Neural crest cell (in vitro differentiated cells): ENCODE measurements at places on chromosomes 5 and 9. TPM values are rescaled to one million over a fixed set of nuclear protein-coding genes. Genes with fewer than 3 reads are reported as not detected.

- no peak overlapping the region for H3K4me3 ChIP-seq
- peak overlapping the region; percentile 13 for H3K27ac ChIP-seq
- H3K4me1 ChIP-seq = peaks cover 4% of the 10 kb centered on the region
- H3K27me3 ChIP-seq = no peaks in the 10 kb centered on the region
- peaks cover 15% of the 10 kb centered on the region for H3K36me3 ChIP-seq
- no peak for DNase-seq
Observed at GRCh38 chr5:148372893-148373292, 10.9 kb upstream of the FBXO38 start.

DNA sequence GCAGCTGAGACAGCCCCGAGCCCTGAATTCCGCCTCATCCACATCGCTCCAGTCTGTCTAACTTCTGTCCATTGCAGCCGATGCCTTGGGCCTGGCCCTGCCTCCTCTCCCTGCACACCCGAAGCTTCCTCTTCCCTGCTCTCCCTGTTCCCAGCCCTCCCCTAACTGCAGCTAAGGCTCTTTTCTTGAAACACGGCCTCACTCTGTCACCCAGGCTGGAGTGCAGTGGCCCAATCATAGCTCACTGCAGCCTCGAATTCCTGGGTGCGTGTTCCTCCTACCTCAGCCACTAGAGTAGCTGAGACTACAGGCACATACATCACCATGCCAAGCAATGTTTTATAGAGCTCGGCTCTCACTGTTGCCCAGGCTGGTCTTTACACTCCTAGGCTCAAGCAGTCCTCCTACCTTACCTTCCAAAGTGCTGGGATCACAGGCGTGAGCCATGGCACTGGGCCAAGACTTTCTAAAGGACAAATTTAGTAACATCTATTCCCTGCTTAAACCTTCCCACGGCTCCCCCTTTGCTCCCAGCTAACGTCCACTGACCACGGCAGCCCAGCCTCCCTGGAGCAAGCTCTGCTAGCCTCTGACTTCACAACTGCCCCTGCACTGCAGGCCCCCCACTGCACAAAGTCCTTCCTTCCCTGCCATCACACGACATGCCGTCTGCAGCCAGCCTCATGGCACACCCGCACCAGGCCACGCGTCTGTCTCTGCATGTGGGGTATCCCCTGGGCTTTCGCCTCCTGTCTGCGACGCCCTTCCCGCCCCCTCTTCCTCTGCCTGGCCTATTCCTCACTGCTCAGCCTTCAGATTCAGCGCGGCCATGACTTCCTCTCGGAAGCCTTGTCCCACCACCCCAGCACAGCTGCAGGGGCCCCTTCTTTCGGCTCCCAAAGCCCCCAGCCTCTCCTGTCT, 28.6 kb downstream of the LAMC3 start:
- H3K27ac ChIP-seq = no peak overlapping the region
- no peak overlapping the region for H3K4me3 ChIP-seq
- peaks cover 4% of the 10 kb centered on the region for H3K4me1 ChIP-seq
- DNase-seq = no peak
- H3K36me3 ChIP-seq = no peaks in the 10 kb centered on the region
- peaks cover 3% of the 10 kb centered on the region for H3K27me3 ChIP-seq

DNA sequence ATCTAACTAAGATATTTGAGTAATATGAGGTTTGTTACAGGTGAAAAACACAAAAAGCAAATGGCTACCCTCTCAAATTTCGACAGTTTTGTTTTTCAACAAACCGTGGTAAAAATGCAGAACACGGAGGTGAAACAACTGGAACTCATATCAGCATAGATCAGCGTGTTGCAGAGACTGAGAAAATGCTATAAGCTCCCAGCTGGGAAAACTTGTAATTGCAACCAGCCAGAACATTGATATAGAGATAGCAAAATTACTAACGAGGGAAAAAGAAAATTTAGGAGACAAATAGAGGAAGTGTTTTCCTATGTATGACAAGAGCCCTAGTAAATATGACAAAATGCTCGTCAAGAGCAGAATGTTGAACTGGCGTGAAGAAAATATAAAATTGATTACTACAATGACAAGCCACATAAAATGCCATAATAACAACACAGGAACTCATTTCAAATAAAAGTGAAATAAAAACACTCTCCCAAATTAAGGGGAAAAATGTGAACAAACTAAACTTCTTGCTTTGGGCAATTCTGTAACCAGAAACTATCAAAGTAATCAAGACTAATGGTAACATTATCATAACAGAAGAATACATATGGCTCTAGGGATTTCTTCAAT, 1989.8 kb downstream of the EFNA5 start:
- no peaks in the 10 kb centered on the region for H3K36me3 ChIP-seq
- no peaks in the 10 kb centered on the region for H3K4me1 ChIP-seq
- no peak overlapping the region for H3K4me3 ChIP-seq

DNA sequence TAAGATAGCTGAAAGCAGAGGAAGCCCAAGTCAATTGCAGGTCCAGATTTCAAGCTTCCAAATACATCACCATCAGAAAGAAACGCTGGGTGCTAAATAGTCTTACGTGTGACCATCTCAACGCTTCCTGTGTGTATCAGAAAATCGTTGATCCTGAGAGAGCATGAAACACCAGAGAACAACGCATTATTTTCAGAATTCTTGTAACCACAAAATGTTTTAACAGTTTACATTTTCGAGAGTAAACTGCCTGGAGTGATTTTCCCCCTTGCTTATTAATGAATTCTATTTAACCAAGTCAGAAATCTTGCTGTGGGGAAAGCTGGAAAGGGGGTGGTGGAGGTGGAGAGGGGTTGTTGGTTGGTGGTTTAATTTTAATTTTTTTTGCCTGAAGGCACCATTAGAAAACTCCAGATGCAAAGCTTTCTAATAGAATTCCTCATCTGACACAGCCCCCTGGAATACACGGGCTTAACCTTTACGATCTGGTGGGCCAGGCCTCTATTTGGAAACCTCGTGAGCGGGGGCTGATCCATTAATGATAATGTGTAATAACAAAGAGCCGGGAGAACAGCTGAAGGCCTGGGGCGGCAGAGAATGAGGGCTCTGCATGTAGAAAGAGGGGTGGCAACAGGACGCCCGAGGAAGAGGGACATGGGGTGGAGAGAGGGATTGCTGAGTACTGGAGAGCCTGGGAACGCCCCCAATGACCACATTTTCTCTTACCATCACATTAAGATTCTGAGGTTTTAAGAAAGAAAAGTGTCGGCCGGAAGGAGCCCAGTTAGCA, 124.5 kb upstream of the NFIB start:
- H3K27me3 ChIP-seq = no peaks in the 10 kb centered on the region
- peaks cover 23% of the 10 kb centered on the region for H3K4me1 ChIP-seq
- H3K27ac ChIP-seq = no peak overlapping the region
- H3K36me3 ChIP-seq = no peaks in the 10 kb centered on the region
- DNase-seq = no peak

DNA sequence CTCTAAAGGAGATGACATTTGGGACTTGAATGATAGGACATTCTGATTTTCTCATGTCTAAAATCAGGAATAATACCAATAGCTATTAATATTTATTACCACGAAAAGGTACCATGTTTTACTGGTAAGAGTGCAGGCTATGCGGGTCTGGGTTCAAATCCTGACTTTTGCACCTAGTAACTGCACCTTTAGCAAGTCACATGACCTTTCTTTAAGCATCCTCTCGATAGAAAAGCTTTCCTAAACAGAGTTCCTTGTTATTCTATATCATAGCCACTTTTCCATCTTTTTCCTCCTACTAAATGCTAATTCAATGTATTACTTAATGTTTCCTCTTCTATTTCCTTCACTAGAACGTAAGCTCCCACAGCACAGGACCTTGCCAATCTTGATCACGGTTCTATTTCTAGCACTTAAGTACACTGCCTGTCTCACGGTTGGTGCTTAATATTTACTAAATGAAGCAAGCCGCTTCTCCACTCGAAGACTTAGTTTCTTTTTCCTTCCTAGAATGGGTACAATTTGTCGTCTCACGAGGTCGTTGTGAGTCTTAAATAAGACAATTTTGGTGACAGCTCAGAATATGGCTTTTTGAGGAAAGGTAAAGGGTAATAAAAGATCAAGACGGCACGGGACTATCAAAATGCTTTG, 816 bp downstream of the RBM18 start:
- no peak for DNase-seq
- peaks cover 50% of the 10 kb centered on the region for H3K4me1 ChIP-seq
- peak overlapping the region; percentile 99 for H3K27ac ChIP-seq
- H3K27me3 ChIP-seq = no peaks in the 10 kb centered on the region

GRCh38 chr5:62640446-62640845, 61.8 kb downstream of the LRRC70 start:
- no peak overlapping the region for H3K27ac ChIP-seq
- no peak overlapping the region for H3K4me3 ChIP-seq
- no peaks in the 10 kb centered on the region for H3K27me3 ChIP-seq
- H3K4me1 ChIP-seq = no peaks in the 10 kb centered on the region

GRCh38 chr9:89815061-89815902, 210.5 kb downstream of the GADD45G start:
- H3K27ac ChIP-seq = no peak overlapping the region
- no peak for DNase-seq
- H3K36me3 ChIP-seq = no peaks in the 10 kb centered on the region
- H3K27me3 ChIP-seq = peaks cover 12% of the 10 kb centered on the region
- H3K4me3 ChIP-seq = no peak overlapping the region

DNA sequence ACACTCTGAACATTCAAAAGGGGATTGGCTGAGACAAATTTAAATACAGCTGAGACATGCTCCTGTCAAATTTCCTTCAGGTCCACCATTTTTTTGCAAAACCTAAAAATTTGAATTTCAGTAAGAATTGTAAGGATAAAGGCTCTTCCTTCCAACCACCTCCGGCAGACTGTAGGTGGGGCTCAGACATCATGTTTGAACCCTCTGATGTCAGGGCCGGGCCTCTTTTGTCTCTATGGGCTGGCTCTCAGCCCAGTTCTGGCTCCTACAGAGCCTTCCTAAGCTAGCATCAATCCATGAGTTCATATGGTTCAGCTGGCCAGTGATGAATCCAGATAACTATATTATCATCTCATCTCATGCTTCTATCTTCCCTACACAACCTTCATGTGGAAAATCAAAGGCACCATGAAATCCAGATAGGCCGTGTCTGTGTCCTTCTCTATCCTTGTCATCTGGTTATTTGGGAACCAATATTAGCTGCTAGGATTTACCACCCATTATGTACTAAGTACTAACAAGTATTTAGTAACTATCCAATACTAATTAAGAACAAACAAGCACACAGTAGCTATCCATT, 44.2 kb downstream of the NIPSNAP3B start:
- no peak overlapping the region for H3K4me3 ChIP-seq
- H3K27ac ChIP-seq = no peak overlapping the region
- DNase-seq = no peak
- no peaks in the 10 kb centered on the region for H3K4me1 ChIP-seq
- no peaks in the 10 kb centered on the region for H3K36me3 ChIP-seq

GRCh38 chr9:36855448-36856315, 178.4 kb downstream of the PAX5 start:
- no peaks in the 10 kb centered on the region for H3K36me3 ChIP-seq
- H3K4me3 ChIP-seq = no peak overlapping the region
- no peak for DNase-seq
- peak overlapping the region; percentile 76 for H3K27ac ChIP-seq
- peaks cover 9% of the 10 kb centered on the region for H3K4me1 ChIP-seq

DNA sequence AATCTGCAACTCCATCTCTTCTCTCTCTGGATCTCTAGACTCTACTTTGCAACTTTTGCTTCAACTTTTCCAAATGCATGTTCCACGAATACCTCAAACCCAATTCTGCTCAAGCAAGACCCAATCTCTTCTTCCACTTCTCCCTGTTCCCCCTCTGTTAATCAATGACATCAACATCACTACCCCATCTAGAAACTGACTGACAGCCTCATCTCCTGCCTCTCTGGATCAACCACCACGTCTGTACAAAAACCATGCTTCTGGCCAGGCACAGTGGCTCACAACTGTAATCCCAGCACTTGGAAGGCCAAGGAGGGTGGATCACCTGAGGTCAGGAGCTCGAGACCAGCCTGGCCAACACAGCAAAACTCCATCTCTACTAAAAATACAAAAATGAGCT, 12.2 kb downstream of the GLDC start:
- no peak for DNase-seq
- H3K4me1 ChIP-seq = peaks cover 18% of the 10 kb centered on the region
- H3K36me3 ChIP-seq = peaks cover 5% of the 10 kb centered on the region
- no peaks in the 10 kb centered on the region for H3K27me3 ChIP-seq

DNA sequence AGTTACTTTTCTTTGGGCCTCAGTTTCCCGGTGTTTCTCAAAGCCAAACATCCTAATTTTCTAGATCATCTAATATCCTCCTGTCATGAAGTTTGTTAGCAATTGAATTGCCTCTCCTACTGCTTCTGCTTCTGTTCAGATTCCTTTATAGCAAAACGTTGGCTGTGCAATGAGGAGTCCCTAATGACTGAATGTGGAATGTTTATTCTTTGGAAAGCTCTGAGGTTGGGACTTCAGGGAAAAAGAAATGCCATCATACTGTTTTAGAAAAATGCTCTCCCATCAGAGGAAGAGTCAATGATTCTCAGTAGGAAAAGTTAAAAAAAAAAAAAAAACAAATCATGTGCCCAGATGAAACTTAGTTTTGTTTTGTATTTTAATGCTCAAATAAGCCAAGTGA, 268.7 kb upstream of the PAPPA start:
- no peak for DNase-seq
- H3K27ac ChIP-seq = no peak overlapping the region
- H3K4me3 ChIP-seq = no peak overlapping the region
- H3K36me3 ChIP-seq = no peaks in the 10 kb centered on the region
- no peaks in the 10 kb centered on the region for H3K27me3 ChIP-seq

- H3K27ac ChIP-seq = no peak overlapping the region
- H3K27me3 ChIP-seq = no peaks in the 10 kb centered on the region
- no peaks in the 10 kb centered on the region for H3K36me3 ChIP-seq
Observed at GRCh38 chr5:144335561-144335960, 164.9 kb downstream of the KCTD16 start.

DNA sequence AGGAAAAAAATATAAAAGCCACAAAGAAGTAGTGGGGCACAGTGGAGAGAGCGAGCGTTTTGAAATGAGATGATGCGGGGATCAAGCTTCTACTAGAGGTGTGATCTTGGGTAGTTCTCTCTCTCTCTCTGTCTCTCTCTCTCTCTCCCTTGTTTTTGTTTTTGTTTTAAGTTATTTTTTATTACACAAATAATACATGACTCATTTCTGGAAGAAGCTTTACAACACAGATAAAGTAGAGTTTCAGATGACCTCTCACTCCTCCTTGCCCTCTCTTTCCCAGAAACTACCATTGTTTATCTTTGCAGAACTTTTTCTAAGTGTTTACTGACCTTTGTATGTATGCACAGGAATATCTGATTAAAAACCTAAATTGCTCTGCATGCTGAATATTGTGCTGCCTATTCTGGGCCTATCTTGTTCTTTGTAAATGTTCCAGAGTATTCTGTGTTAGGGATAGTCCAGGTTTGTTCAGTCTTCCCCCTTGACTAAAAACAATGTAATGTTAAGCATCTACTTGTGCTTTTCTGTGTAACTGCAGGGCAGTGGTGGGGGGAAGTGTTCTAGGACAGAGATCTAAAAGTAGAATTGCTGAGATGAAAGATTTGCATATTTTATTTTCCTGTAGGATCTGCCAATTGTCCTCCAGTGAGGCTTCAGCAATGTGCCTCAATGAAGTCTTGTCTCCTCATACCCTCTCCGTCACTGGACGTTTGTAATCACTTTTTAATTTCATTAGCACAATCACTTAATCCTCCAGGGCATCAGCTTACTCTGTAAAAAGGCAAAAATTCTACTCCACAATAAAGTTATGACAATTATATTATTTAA, 52.0 kb downstream of the FYB1 start:
- no peaks in the 10 kb centered on the region for H3K36me3 ChIP-seq
- H3K27me3 ChIP-seq = no peaks in the 10 kb centered on the region
- no peak overlapping the region for H3K4me3 ChIP-seq
- DNase-seq = no peak
- no peak overlapping the region for H3K27ac ChIP-seq

Gene CARD9
- total RNA-seq = 1.3 and 1.4 TPM in 2 replicates

Gene IL9
- total RNA-seq = not detected in 2 replicates

Gene IFNA13
- total RNA-seq = not detected in 2 replicates

Gene TAF11L10
- not detected in 2 replicates for total RNA-seq
